ENCODE measurements at places on chromosomes 4 and X.

DNA sequence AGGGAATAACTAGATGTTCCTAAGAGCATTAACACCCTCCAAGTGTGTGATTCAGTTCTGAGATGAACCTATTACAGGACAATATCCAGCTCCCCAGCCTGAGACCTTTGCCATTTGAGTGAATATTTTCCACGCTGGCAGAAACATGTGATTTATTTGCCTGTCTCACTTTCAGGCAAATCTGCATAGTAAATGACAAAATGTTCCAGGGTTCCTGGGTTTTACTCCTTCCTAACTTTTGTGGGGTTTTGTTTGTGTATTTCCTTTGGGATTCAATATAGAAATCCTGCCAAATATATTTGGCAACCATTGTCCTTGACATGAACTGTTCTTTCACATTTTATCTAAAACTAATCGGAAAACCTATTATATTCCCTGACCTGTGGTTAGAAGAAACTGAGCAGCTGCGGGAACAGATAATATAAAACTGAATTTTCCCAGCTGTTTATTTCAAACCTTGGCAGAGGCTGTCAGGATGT lies 12.5 kb downstream of the F8 start:
- no peak for DNase-seq

DNA sequence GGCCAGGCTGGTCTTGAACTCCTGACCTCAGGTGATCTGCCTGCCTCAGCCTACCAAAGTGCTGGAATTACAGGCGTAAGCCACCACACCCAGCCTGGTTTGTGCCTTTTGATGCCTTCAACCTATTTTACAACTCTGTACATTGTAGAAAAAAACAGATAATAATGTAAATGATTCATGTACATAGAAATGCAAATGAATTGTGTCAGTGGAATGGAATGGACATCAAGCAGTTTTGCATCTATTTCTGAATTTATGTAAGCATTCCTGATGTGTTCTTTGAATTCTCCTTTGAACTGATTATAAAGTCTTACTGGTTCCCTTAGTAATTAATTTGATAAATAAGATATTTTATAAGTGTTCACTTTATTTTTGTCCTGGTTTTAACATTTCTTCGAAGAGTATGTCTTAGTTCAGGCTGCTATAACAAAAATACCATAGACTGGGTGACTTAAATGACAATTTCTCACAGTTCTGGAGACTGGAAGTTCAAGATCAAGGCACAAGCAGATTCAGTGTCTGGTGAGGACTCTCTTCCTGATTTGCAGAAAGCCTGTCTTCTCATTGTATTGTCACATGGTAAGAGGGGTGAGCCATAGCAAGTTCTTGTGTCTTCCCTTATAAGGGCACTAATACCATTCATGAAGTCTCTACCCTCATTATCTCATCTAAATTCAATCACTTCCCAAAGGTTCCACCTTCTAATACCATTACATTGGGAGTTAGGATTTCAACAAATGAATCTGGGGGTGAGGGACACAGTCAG lies 162.2 kb upstream of the S100G start:
- DNase-seq, result no peak

- no peak for DNase-seq
These were observed 1370.6 kb upstream of the AGA start for GRCh38 chr4:178812866-178813265.

GRCh38 chr4:54879576-54879975 lies 221.8 kb downstream of the KIT start:
- DNase-seq, result no peak

- DNase-seq, result no peak
These were observed 133.0 kb upstream of the PLS3 start for GRCh38 chrX:115427861-115428410.

GRCh38 chr4:187256897-187257296 lies 533.2 kb upstream of the FAT1 start:
- no peak for DNase-seq

GRCh38 chr4:145388043-145388442 lies 93.6 kb upstream of the SMAD1 start:
- no peak for DNase-seq

DNA sequence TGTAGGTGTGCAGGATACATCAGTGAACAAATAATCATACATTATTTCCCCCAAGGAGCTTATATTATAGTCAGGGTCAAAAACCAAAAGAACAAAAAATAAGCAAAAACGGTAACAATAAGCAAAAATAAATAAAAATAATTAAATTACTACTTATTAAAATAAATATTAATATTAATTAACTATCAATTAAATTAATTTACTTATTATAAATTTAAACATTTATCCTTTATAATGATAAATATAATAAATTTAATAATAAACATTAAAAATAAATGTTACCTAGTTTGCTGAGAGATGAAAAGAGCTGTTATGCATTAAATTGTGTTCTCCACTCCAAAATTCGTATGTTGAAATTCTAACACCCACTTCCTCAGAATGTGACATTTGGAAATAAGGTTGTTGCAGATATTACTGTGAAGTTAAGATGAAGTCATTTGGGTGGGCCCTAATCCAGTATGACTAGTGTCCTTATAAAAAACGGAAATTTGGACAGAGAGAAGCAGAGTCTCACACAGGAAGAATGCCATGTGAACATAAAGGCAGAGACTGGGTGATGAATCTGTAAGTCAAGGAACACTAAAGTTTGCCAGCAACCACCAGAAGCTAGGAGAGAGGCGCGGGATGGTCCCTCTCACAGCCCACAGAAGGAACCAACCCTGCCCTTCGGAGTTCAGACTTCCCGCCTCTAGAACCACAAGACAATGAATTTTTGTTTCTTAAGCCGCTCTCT lies 67.2 kb upstream of the IBSP start:
- no peak for DNase-seq

GRCh38 chr4:138334346-138335016 lies 92.3 kb upstream of the SLC7A11 start:
- no peak for DNase-seq
